ENCODE measurements at places on chromosomes 5 and 9.

GRCh38 chr5:109483395-109483971, 73.7 kb upstream of the PJA2 start:
- no peak for DNase-seq

DNA sequence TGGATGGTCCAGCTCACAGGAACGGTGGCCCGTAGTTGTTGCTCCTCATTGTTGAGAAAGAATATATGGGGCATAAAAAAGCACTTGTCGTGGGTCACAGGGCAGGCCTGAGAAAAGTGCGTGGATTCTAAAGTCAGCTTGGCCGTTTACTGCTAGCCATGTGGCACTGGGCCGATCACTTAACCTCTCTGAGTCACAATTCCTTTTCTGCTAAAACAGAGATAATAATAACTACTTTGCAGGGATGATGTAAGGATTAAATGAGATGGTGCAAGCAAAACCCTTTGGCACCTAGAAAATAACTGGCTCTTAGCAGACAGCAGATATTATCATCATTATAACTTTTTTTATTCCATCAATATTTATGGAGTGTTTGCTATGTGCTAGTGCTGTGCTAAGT, 579.7 kb downstream of the CCDC171 start:
- DNase-seq, result no peak

DNA sequence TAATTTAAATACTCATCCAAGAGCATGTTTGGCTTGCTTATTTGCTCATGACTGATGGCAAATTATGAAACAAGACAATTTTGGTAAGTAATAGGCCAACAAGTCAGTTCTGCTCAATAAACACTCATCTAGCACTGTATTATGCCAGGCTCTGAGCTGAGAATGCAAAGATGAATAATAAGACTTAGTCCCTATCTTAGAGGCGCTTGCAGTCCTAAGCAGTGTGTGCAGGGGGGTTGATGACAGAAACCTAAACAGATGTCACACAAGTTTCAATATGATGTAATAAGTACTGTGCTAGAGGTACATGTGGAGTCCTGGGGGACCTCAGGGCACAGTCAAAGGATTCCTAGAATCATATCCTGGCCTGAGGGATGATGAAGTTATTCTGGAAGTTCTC, 287.6 kb upstream of the ADRA1B start:
- no peak for DNase-seq

DNA sequence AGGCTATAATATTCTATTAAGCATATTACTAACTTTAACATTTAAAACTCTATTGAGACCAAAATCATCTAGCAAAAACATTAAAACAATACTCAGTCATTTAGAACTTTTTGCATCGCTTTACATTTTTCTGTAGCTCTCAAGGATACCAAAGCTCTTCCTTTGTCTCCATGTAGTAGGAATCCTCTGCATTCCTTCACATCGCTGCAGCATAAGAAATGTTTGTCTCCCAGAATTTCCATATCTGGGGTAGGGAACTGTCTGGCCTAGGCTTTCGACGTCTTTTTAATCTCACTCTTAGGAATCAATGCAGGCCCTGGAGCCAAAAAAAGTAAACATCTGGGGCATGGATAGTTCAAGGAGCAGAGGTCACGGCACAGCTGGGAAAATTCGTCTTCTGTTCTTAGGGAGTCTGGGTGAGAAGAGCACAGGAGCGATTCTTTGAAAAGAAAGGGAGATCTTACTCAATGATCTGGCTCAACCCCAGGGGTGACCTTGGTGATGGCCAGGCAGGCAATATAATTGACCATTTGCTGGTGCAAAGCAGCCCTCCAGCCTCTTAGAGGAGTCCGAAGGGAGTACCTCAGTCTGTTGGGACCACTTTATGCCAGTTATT, 23.2 kb upstream of the RAI14 start:
- no peak for DNase-seq

- no peak for DNase-seq
Measured at GRCh38 chr9:127027694-127028093, 94.7 kb downstream of the ANGPTL2 start.

GRCh38 chr9:132651259-132651658, 18.5 kb downstream of the DDX31 start:
- DNase-seq, result peak; percentile 23

- no peak for DNase-seq
Measured at GRCh38 chr9:116941266-116941665, 254.2 kb downstream of the TRIM32 start.
